CD4-positive, alpha-beta T cell treated with Interleukin-4 for 4 hours (primary cell): ENCODE measurements at places on chromosomes 11 and 22.

- DNase-seq: peak; percentile 38
Observed at GRCh38 chr22:44671742-44672141, 30.3 kb upstream of the PRR5 start.

GRCh38 chr11:15692739-15693138 is 578.0 kb downstream of the INSC start:
- no peak for DNase-seq

DNA sequence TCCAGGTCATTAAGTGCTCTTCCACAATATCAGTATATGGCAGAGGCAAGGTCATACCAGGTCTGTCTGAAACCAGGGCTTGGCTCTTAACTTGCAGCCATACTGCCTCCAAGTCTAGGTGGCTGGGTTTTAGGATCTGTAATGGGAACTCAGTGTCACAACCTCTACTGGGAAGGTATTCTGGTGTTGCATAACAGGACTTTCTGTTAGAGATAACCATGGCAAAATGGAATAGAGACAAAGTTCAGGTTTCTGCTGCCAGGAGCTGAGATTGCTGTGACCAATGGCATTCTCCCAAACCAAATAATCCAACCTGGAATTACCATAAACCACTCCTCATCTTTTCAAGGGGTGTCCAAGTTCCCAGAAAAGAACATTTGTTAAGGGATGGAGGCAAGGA is 6.8 kb upstream of the SAA1 start:
- DNase-seq: no peak

DNA sequence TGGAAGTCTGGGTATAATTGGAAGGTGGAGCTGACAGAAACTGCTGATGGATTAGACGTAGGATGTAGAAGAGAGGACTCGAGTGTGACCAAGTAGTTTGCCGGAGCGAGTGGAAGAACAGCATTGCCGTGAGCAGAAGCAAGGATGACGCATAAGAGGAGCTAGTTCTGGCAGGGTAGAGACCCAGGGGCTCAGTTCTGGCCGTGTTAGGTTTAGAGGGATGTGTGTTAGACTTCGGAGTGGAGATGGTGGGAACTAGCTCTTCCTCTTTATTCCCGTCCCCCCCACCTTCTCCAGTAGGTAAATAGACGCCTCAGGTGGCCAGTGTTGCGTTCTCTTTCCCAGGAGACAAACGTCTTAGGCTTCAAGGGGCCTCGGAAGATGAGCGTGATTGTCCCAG is 19.1 kb downstream of the TUB start:
- DNase-seq: no peak

- no peak for DNase-seq
Observed at GRCh38 chr11:113387605-113388211, at the start of gene ANKK1. Gene ANKK1 (plus strand): TSS chr11:113387779. CDS start chr11:113387885, 106 bp downstream.

GRCh38 chr22:38524429-38524828 is 18.3 kb upstream of the DDX17 start:
- DNase-seq: no peak

GRCh38 chr11:88414981-88415413 is 77.5 kb upstream of the CTSC start:
- DNase-seq: peak; percentile 49

GRCh38 chr22:38230108-38230825 is 28.5 kb downstream of the MAFF start:
- peak; percentile 51 for DNase-seq

DNA sequence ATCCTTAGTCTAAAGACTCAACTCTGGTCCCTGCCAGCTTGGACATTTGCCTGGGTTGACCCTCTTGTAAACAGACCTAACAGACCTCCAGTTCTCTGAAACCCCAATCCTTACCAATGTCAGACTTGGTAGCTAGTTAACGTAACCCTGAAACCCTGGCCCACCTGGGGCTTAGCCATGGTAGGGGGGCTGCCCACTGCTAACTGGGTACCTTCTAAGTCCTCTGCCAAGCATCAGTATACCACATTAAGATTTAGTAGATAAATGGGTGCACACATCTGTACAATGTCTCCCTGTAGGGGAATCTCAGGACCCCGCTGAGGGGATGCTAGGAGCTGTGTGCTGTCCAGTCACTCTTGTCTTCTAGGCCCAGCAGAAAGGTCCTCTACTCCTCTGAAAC is 29.9 kb upstream of the TH start:
- no peak for DNase-seq

- no peak for DNase-seq
Observed at GRCh38 chr11:99973993-99974392, 713.1 kb upstream of the ARHGAP42 start.

DNA sequence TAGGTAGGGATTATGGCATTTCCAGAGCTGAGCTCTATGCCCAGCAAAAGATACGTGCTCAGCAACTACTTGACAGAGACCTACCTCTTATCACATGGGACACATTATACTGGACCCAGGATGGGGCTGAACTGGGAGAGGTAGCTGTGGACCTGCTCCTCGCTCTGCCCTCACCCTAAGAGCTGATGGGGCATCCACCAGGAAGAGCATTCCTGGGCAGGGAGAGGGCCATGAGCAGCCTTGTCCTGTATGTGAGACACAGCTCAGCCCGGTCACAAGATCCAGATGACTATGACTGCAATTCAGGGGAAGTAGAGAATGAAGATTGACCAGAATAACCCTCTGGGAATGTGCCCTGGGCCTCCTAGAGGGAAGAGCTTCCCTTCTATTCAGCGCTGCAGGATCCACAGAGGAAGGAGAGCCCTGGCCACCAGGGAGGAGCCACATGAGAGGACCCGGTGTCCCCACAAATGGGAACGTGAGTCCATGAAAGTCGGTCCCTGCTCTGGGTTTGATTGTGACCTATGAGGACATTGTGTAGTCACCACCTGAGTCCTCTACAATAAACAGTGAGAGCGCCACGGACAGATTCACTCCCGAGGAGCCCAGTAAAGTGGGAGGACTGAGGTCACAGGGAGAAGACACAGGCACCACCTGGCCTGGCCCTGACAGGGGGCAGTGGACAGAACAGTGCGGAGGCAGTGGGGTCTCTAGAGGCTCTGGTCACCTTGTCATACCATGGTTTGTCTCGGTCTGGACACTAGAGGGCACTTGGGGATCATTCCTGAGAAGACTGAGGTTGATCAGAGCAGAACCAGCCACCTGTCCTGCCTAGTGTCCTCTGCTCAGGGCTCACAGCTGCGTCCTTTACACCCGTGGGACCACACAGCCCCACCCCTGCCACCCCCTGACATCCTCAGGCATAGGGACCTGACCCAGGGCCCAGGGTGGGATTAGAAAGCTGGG is 99.5 kb downstream of the ZNF280B start:
- no peak for DNase-seq

- no peak for DNase-seq
Observed at GRCh38 chr22:39832627-39833074, 60.9 kb downstream of the ENTHD1 start.

GRCh38 chr11:93895106-93895862 is 44.9 kb upstream of the VSTM5 start:
- DNase-seq: no peak

- no peak for DNase-seq
Observed at GRCh38 chr22:35076630-35077029, 10.7 kb downstream of the ISX start.

DNA sequence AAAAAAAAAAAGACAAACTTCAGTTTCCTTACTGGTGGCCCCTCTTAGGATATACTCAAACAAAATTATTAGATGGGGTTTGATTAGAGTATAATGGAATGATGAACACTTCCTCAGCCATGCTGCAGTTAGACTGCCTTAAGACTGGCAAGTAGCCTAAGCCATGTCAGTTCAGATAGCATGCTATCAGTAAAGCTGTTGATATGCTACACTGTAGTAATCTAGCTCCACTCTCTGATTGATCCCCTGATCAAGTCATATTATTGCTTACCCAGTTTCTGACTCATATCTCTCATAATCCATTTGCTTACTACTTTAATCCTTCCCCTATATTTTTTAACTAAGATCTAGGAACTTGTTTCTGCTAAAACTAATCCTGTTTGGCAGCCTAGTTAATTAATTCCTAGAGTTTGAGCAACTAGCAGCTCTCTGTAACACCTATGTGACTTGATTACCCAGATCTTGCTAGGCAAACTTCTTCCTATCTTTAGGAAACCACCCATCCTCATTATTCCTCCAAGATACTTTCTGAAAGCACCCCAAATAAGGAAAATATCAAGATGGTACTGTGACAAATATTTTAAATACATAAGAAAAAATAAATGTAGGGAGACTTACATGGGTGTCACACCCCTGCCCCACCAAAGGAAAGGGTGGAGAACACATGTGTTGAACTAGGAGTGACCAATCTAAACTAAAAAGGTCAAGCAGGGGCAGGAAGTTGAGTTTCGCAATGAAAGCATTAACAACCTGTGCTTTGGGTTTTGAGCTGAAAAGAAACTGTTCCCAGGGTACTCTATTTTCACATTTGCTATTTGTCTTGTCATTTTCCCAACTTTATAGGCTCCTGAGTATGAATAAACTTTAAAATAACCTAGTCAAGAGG is 43.2 kb downstream of the PIK3C2A start:
- no peak for DNase-seq

- no peak for DNase-seq
Observed at GRCh38 chr11:76493626-76494539, 49.1 kb downstream of the EMSY start.

- no peak for DNase-seq
Observed at GRCh38 chr11:40129266-40129665, 1330.2 kb downstream of the LRRC4C start.

- no peak for DNase-seq
Observed at GRCh38 chr11:61163714-61164605, 2.7 kb upstream of the VPS37C start.

DNA sequence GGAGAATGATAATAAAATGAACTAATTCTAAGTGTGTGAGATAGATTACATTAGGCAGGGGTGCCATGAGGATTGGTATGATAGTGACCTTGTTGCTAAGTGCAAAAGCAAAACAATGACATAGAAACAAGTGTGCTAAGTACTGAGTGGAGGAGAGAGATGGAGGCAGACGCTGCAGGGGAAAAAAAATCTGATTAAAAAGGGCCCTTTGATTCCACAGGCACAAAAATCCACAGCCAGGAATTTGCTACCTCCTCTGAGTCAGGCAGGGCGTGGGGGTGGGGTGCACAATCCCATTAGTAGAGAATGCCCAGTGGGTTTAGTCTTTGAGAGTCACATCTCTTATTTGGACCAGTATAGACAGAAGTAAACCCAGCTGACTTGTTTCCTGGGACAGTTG is at the start of gene CNTF:
TSS of gene CNTF (plus strand) at position 322 of the 400 bp plus-strand sequence. CDS start 88 bp downstream, outside the sequence.
- no peak for DNase-seq

DNA sequence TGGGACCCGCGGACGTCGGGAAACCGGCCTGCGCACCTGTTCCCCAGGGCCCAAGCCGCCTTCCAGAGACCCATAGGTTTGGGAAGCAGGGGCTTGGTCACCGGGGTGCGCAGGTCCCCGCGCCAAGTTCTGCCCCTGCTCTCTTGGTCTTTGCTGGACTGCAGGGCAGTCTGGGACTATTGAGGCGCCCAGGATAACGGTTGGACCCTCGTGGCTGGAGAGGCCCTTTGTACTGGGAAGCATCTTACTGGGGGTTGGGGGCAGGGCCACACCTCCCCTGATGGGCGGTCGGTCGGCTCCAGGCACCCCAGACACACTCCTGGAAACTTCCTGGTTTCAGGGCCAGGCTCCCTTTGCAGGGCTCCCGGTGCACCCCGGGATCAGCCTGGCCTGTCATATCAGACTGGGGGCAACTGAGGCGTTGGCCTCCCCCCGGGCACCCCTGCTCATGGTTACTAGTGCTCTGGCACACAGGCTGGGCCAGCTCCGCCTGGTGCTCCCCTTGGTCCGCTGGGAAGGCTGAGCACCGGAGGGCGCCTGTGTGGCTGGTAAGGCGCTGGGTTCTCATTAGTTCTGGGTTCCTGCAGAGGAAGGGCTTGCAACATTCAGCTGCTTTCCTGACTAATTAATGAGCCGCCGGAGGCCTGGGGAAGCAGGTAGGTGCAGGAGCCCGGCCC is 1250.5 kb downstream of the BRD1 start:
- DNase-seq: no peak

DNA sequence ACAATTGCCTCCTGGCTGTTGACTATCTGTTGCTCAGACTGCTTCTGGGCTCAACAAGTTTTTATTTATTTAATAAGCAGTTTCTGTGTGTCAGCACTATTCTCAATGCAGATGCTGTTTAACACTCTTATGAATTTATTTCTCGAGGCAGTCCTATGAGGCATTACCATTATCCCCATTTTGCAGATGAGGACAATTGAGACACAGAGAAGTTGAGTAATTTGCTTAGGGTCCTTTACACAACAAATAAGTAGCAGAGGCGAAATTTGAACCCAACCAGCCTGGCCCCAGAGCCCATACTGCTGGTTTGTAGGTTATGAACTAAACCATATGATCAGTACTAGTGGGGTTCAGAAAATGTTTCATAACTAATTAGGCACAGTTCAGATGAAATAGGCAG is 58.7 kb downstream of the APIP start:
- no peak for DNase-seq

- DNase-seq: no peak
Observed at GRCh38 chr11:132578580-132578979, 953.7 kb downstream of the OPCML start.

- DNase-seq: no peak
Observed at GRCh38 chr11:10438458-10438857, 16.6 kb upstream of the AMPD3 start.

DNA sequence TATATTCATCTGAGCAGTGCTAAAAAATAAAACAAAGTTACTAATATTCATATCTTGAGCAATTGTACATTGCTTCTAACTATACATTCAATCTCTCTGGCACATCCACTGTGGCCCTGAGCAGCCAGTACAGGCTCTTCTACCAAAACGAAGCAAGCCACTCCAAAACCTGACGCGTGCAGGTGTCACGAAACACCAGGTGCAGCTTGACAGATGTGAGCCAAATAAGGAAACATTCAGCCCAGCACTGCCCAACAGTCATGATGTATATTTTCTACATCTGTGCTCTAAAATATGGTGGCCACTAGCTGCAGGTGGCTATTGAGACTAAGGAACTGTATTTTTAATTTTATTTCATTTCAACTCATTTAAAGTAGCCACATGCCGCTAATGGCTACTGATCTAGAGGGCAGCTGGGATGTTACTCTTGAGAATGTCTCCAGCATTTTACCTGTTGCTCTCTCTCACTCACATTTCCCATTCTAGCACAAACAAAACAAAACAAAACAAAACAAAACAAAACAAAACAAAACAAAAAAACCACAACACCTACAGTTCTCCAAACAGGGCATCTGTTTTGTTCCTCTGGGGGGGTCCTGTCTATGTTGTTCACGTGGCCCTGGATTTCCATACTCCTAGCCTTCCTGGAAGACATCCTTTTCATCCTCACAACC is 77.7 kb downstream of the LARGE1 start:
- no peak for DNase-seq

GRCh38 chr22:43819421-43819921 is 7.4 kb upstream of the EFCAB6 start:
- no peak for DNase-seq

- DNase-seq: no peak
Observed at GRCh38 chr11:64243236-64243854, 2.5 kb downstream of the FKBP2 start.

GRCh38 chr11:57635246-57635645 is 14.5 kb downstream of the YPEL4 start:
- no peak for DNase-seq

GRCh38 chr11:104916442-104916841 is 18.2 kb upstream of the CASP12 start:
- peak; percentile 46 for DNase-seq
